ENCODE measurements at places on chromosomes 5 and 9. TPM values are rescaled to one million over a fixed set of nuclear protein-coding genes. Genes with fewer than 3 reads are reported as not detected.

The CD72 gene
- total RNA-seq, result 0.72 TPM

The SOWAHA gene
- not detected for total RNA-seq

The TAF11L9 gene
- total RNA-seq, result not detected

The PITX1 gene
- total RNA-seq, result 41.5 TPM

The ZFP37 gene
- total RNA-seq, result 1.1 TPM

The CTSV gene
- 27.1 TPM for total RNA-seq

The CEL gene
- 4.3 TPM for total RNA-seq

The SLC46A2 gene
- total RNA-seq, result not detected

The ITK gene
- 0.26 TPM for total RNA-seq

The ZDHHC11B gene
- 1.4 TPM for total RNA-seq

The COL15A1 gene
- total RNA-seq, result 0.10 TPM

The ZNF366 gene
- not detected for total RNA-seq

The SH3RF2 gene
- total RNA-seq, result 23.1 TPM

The STKLD1 gene
- total RNA-seq, result 0.74 TPM

The PCDHGA5 gene
- 0.67 TPM for total RNA-seq

The AHRR gene
- 23.6 TPM for total RNA-seq

The STPG3 gene
- 0.26 TPM for total RNA-seq

The NDUFS4 gene
- 86.2 TPM for total RNA-seq

The EIF4EBP3 gene
- 8.6 TPM for total RNA-seq

The AK8 gene
- total RNA-seq, result 0.39 TPM

The LECT2 gene
- not detected for total RNA-seq

The DOCK8 gene
- total RNA-seq, result 1.4 TPM

The ADRB2 gene
- 1.0 TPM for total RNA-seq

The GDA gene
- 5.0 TPM for total RNA-seq

The PCAT7 gene
- 0.59 TPM for total RNA-seq

The RRAGA gene
- total RNA-seq, result 23.5 TPM

The MOB3B gene
- total RNA-seq, result 0.03 TPM

The HRH2 gene
- total RNA-seq, result 0.33 TPM

The ITGA1 gene
- total RNA-seq, result 1.6 TPM
